ENCODE measurements at places on chromosomes 3 and 15. TPM values are rescaled to one million over a fixed set of nuclear protein-coding genes. Genes with fewer than 3 reads are reported as not detected.

DNA sequence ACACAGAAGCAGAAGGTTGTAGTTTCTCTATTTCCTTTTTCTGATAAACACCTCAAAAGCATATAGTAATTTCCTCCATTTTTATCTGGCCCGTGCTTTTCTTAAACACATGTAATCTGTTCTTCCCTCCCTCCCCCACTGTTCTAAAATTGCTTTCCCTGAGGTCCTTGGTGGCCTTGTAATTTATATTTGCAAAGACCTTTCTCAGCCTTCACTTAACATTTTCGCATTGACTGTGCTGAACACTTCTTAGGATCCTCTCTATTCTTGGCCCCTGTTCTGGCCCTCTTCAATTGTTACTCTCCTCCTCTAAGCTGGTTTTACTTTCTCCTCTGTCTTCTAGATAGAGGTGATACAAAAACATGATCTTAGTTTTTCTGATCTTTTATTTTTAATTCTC lies 28.3 kb downstream of the GAP43 start:
- DNase-seq = no peak

GRCh38 chr3:125585595-125586223 lies 9.6 kb downstream of the OSBPL11 start:
- DNase-seq = peak; percentile 56

GRCh38 chr15:56353740-56354139 lies 11.5 kb upstream of the TEX9 start:
- DNase-seq = no peak

DNA sequence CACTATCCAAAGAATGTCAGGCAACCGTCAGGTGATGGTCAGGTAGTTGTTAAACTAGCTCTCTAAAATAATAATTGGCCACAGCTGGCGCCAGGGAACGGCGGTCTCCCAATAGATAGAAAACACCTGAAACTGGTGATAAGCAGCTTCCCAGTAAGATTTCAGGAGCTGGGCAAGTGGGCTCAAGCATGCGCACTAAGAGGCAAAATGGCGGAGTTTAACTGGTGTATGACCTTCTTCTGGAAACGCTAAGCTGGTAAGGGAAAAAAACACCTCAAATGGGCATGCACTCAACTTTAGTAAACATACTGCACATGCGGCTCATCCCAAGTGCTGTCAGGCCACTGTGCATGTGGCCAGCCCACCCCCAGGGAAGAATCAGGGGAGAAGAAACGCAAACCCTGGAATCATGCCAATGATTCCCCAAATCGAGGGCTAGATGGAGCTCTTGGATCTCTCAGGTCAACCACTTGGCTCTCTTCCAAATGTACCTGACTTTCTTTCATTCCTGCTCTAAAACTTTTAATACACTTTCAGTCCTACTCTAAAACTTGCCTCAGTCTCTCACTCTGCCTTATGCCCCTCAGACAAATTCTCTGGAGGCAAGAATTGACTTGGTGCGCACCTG lies 195.0 kb downstream of the ZNF621 start:
- peak; percentile 17 for DNase-seq

- DNase-seq = no peak
These were observed 384.8 kb upstream of the TGFBR2 start for GRCh38 chr3:30221619-30222018.

GRCh38 chr3:182364323-182364722 lies 429.0 kb upstream of the ATP11B start:
- no peak for DNase-seq

DNA sequence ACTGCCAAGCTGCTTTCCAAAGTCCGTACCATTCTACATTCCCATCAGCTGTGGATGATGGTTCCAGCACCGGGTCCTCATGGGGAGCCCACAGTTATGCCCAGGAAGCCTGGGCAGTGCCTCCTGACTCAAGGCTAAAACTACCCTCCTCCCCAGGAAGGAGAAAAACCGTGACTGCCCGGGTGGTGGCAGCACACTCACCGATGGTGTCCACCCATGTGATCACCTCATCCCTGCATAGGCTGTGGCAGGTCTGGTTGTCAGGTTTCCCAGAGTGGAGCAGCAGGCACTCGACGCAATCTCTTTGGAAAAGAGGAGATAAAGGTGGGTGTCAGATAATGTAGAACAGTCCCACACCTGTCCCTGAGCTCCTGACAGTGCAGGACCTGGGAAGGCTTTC lies 38.6 kb downstream of the UMPS start:
- DNase-seq = no peak

- no peak for DNase-seq
These were observed 58.5 kb downstream of the NEK10 start for GRCh38 chr3:27310688-27311087.

DNA sequence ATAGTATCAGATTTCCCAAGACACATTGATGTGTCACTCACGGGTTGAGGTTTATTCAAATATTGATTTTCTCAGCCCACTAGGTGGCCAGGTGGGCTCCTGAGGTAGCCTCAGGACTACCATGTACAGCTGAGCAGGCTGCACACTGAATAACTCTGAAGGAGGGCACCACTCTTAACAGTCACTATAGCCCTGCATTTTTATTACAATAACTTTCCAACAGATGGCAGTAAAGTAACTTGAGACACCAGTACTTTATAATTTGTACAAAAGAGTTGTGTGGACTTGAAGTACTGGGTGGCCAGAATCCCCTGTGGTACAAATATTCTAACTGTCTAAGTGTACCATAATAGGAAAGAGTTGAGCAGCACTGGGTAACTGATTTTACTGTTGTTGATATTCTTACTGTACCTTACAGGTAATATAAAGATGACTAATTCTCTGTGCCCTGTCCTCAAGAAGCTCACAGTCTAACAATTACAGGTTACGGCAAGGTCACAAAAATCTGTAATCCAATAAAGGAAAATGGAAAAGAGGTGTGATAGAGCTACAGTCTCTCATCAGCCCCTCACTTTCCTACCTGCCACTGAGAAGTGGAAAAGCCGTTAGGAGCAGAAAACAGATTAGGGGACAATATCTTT lies 76.0 kb downstream of the ETFA start:
- DNase-seq = no peak

DNA sequence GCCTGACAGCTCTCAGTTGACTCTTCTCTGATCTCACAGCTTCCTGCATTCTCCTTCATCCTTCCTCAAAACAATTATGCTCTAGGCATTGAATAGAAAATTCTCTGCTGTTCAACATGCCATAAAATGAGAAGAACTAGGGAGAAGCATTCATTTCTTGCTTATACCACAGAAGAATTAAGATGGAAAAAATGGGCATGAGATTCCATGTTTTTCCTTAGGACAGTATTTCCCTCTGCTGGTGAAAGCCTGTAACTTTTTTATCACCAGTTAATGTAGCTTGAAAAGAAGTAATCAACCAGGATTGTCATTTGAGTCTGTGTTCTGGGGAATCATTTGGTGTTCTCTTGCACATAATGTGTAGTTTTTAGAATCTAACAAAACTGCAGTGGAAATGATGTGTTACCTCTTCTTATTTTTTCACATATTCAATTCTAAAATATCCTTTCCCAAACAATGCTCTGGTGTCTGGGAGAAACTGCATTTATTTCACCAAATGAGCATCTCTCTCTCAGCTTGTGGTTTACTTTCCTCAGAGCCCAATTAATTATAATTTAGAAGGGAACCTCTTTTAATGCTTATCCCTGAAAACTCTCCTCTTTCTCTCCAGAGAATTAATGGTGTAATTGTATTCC lies 92.8 kb upstream of the DCBLD2 start:
- DNase-seq = peak; percentile 57

- no peak for DNase-seq
These were observed 11.4 kb downstream of the PAK6 start for GRCh38 chr15:40250304-40250656.

The TTBK2 gene
- 24.7 TPM for total RNA-seq

The LRRN1 gene
- total RNA-seq = 0.65 TPM

The SLC28A1 gene
- total RNA-seq = 0.70 TPM

The ADAMTS7 gene
- 1.3 TPM for total RNA-seq

The C15orf62 gene
- total RNA-seq = 0.23 TPM

The IMPG2 gene
- 0.05 TPM for total RNA-seq
